ENCODE measurements at places on chromosomes 4 and X.

- no peak overlapping the region for H3K27ac ChIP-seq
- H3K4me1 ChIP-seq: no peaks in the 10 kb centered on the region
Measured at GRCh38 chrX:22396408-22396807, 123.7 kb downstream of the CBLL2 start.

DNA sequence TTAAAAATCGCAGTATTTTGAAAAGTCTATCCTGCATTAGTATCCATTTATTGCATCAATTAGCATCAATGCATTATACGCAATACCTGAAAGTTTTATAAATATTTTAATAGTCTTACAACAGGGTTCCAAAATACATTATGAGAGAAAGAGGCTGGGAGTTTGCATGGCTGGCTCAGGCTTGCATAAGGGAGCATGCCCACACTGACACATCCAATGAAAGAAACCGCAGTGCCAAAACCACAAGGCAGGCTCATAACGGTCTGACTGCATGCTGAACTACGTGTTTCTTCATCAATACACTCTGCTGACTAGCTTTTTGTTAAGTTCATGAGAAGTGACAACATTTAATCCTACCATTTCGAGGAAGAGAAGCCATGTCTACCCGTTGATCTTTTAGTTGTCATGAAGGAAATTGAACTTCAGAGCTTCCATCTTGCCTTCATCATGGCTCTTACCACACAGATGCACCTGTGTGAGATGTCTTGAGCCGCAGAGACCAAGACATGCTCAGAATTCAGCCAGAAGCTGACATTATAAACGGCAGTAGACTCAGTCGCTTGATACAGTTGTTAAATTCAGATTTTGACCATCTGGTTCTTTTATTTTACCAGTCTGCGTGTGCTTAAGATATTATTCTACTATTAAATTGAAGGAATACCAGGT, 168.8 kb upstream of the FRG1 start:
- no peaks in the 10 kb centered on the region for H3K4me1 ChIP-seq
- no peak overlapping the region for H3K4me3 ChIP-seq
- H3K27me3 ChIP-seq: no peaks in the 10 kb centered on the region
- no peaks in the 10 kb centered on the region for H3K36me3 ChIP-seq

GRCh38 chr4:88137112-88137511, 21.3 kb downstream of the ABCG2 start:
- no peak for DNase-seq
- peaks cover 7% of the 10 kb centered on the region for H3K27me3 ChIP-seq
- H3K4me1 ChIP-seq: no peaks in the 10 kb centered on the region
- no peaks in the 10 kb centered on the region for H3K36me3 ChIP-seq
- no peak overlapping the region for H3K27ac ChIP-seq

DNA sequence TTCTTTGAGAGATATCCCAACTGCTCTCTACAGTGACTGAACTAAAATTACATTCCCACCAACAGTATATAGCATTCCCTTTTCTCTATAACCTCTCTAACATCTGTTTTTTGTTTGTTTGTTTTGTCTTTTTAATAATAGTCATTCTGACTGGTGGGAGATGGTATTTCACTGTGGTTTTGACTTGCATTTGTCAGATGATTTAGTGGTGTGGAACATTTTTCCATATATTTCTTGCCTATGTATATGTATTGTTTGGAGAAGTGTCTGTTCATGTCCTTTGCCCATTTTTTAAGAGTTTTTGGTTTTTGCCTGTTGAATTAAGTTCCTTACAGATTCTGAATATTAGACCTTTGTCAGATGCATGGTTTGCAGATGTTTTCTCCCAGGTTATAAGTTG, 9.0 kb downstream of the USO1 start:
- peaks cover 35% of the 10 kb centered on the region for H3K36me3 ChIP-seq
- H3K27me3 ChIP-seq: no peaks in the 10 kb centered on the region
- H3K4me1 ChIP-seq: peaks cover 6% of the 10 kb centered on the region
- DNase-seq: no peak
- no peak overlapping the region for H3K4me3 ChIP-seq
- H3K27ac ChIP-seq: no peak overlapping the region
